ENCODE measurements at places on chromosomes 4 and X.

GRCh38 chr4:76716020-76716419 lies 181.9 kb downstream of the SOWAHB start:
- DNase-seq, result no peak

DNA sequence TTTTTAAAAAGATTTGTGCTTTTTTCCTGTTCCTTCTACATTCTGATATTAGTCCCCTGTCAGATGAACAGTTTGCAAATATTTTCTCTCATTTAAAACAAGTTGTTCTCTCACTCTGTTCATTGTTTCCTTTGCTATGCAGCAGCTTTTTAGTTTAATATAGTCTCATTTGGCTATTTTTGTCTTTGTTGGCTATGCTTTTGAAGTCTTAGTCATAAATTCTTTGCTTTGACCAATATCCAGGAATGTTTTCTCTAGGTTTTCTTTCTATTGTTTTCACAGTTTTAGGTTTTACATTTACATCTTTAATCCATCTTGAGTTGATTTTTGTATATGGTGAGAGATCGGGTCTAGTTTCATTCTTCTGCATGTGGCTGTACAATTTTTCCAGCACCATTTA lies 136.8 kb downstream of the TET2 start:
- DNase-seq, result no peak

- DNase-seq, result no peak
These were observed 8.5 kb downstream of the LRPAP1 start for GRCh38 chr4:3523628-3524221.

GRCh38 chr4:15794426-15794825 lies 16.3 kb downstream of the CD38 start:
- no peak for DNase-seq

- DNase-seq, result no peak
These were observed 600 bp upstream of the HEPH start for GRCh38 chrX:66163447-66163846.

GRCh38 chr4:142698552-142698951 lies 147.5 kb downstream of the INPP4B start:
- no peak for DNase-seq

DNA sequence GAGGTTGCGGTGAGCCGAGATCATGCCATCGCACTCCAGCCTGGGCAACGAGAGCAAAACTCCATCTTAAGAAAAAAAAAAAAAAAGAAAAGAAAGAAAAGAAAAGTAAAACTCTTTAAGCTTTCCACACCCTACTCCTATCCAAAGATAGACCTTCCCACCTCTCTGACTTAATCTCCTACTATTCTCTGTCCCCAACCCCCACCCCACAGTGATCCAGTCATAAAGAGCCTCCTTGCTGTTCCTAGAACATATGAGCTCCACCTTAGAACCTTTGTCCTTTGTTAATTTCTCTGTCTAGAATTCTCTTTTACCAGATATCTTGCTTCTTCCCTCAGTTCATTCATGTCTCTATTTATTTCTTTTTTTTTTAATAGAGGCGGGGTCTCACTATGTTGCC lies 30.1 kb upstream of the MSN start:
- DNase-seq, result no peak

GRCh38 chr4:7411896-7412553 lies 22.7 kb downstream of the PSAPL1 start:
- DNase-seq, result no peak

GRCh38 chr4:11287055-11287454 lies 141.6 kb downstream of the HS3ST1 start:
- DNase-seq, result no peak

DNA sequence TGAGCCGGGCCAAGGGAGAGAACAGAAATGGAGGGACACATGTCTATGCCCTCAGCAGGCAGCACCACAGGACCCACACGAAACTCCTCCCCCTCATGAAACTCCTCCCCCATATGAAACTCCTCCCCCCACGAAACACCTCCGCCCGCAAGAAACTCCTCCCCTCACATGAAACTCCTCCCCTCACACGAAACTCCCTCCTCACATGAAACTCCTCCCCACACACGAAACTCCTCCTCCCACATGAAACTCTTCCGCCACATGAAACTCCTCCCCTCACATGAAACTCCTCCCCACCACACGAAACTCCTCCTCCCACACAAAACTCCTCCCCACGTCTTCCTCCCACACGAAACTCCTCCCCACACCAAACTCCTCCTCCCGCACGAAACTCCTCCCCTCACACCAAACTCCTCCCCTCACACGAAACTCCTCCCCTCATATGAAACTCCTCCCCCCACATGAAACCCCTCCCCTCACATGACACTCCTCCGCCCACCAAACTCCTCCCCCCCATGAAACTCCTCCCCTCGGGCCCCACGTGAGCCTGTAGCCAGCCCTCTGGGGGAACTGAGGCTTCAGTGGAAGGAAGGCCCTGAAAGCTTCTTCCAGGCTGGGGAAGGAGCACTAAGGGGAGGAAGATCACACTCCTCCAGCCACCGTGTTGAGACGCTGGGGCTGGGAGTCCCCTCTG lies 15.2 kb downstream of the ADRA2C start:
- DNase-seq, result no peak

DNA sequence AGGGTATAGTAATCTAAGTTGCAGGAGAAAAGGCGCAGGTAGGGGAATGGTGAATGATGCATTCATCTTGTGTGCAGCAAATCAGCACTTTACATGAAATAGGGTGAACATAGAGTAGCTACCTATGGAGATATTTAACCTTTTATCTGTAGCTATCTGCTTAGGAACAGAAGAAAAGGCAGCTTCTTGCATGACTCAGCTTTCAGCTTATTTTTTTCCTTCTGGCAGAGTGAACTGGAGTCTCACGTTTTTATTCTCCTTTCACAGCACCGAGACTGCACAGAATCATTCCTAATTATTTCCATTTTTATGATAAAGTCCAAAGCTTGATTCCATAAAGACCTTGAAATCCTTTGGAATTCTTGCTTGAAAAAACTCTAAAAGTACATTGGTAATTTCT lies 4.8 kb upstream of the SCOC start:
- no peak for DNase-seq

DNA sequence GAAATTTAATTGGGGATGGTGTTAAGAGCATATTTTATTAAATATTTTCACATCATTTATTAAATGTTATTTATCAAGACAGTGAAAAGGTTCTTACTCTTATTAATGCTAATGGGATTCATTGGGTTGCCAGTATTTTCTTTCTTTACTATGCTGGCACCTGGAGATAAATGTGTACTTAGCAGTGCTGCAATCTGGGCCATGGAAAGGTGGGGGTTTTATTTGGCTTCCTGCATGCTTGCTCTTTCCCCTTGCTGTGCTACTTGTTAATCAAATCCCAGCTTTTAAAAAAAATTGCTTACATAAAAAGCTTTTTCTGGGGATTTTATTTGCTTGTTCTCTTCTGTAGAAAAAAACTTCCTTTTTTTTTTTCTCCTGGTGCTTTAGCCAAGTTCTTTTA lies 48.3 kb downstream of the ZAR1 start:
- DNase-seq, result no peak

DNA sequence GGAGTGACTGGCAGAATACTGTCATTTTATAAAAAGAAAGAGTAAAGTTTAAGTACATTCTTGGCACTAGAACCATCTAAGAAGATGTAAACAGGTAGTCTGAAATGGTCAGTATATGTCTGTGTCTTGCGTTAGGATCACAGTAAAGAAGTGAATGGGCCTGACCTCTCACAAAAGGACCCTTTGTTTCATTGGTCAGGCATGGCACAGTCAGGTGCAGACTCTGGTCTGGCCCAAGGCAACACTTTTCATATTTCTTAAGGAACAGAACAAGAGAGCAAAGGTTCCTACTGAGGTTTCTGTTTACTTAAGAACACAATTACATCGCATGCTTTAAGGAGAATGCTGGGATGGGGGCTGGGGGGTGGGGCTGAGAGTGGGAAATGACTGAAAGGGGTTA lies 48.1 kb downstream of the RPGR start:
- DNase-seq, result no peak

- no peak for DNase-seq
These were observed 9.2 kb downstream of the PIR start for GRCh38 chrX:15483891-15484290.

DNA sequence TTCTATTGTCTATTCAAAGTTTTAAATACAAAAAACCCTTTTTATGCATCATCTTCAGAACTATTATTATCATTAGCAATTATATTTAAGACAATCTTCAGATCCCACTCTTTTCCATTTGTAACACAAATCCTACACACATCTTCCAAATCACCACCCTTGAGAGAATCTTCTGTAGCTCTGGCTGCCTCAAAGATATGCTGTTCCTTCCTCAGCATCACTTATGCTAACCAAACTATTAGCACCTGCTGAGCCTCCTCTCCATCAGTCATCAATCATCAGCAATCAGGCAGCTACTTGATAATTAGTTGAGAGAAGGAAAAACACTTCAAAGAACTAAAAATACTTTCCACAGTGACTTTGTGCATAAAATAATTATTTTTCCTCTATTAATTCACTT lies 1082.2 kb downstream of the C4orf33 start:
- DNase-seq, result no peak
